Heart right ventricle (tissue), 16 donors: ENCODE measurements at places on chromosomes 13 and 19. TPM values are rescaled to one million over a fixed set of nuclear protein-coding genes. Genes with fewer than 3 reads are reported as not detected.

- DNase-seq = no peak
Observed at GRCh38 chr13:42899266-42899665, 92.8 kb downstream of the EPSTI1 start.

DNA sequence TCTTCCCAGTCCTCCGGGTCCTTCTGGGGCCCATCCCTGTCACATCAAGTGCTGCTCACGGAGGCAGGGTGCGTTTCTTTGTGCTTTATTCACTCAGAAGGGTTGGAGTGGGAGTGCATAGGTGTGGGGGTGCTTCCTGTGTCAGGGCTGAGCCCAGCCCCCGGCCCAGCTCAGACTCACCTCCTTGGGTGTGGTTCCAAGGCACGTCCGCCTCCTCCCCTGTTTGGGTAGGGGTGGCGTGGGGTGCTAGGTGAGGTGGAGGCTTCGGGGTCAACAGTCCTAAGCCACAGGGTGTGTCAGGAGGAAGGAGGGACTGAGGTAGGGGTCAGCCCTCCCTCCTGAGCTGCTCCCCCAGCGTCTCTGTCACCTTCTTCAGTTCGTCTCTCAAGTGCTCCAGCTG, 3.1 kb downstream of the CCER2 start:
- DNase-seq = no peak

- no peak for DNase-seq
Observed at GRCh38 chr13:45538382-45538781, 73.6 kb downstream of the COG3 start.

- DNase-seq = no peak
Observed at GRCh38 chr19:5091684-5092480, 123.0 kb downstream of the KDM4B start.

DNA sequence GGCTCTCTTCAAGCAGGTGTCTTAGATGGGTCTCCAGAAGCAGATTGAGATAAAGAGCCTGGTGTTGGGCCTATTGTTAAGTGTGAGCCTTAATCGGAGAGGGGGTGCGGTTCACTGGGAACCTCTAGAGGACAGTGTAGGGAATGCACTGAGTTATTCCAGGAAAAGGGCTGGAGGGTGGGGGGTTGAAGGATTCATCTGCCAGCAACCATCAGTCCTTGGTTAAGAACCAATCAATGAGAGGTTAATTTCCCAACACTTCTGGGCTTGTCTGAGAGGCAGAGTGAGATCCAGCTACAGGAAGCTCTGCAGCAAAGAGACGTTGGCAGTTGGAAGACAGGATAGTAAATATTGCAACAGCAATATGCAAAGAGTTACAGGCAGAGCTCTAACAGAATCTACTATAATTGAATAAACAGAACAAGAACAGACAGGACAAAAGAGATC, 28.7 kb downstream of the CYP4F2 start:
- no peak for DNase-seq

GRCh38 chr19:58261968-58262921, 16.5 kb upstream of the ZNF8 start:
- no peak for DNase-seq

GRCh38 chr13:113724016-113724758, 34.8 kb upstream of the TMEM255B start:
- DNase-seq = no peak

DNA sequence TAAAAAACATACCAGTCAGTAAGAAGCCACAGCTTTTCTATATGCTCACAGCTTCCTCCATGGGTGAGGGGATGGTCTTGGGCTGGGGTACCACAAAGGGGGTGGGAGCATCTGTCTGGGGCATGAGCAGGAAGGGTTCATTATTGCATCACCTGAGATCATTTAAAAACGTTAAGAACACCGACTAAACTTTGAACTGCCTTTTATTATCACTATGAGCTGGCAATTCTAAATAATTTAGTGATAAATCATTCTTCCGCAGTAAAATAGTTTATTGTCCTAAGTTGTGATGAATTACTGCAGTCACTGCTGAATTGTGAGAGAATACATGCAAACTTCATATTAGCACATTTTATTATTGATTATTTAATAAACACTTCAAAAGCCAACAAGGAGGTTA, 71.6 kb downstream of the KL start:
- no peak for DNase-seq

GRCh38 chr19:485077-485476, 11.2 kb upstream of the MADCAM1 start:
- no peak for DNase-seq

DNA sequence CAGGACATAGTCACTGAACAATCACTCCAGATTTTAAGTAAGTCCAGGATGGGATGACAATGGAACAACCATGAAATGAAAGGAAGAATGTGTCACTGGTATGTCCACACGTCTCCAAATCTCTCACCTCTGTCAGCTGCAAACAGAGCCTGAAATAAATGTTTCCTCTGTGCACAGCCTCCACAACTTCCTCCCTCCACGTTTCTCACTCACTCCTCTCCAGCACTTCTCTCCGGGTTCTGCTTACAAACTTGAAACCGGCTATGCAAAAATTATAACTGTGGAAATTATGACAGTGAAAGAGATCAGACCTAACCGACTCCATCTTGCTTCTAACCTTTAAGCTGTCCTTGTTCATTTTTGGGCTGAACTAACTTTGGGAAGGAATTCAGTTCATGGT, 35.0 kb upstream of the ALOX5AP start:
- DNase-seq = no peak

DNA sequence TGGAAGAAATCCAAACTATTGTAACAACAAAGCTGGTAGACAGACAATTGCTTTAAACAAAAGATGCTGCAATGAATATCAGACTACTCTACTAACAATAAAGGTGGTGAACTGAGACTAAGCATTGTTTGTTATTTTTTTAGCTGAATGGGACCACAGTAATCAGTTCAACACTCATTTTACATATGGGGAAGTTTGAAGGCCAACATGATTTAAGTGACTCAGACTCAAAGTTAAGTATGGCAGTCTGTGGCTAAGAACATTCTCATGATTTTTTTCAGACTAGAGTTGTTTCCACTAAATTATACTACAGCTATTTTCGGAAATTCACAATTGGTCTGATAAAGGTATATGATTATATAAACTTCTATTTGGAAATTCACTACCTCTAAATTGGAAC, 10.4 kb downstream of the EXOSC8 start:
- DNase-seq = no peak

- DNase-seq = peak; percentile 95
Observed at GRCh38 chr19:53520547-53521372, 17.2 kb upstream of the ZNF331 start.

DNA sequence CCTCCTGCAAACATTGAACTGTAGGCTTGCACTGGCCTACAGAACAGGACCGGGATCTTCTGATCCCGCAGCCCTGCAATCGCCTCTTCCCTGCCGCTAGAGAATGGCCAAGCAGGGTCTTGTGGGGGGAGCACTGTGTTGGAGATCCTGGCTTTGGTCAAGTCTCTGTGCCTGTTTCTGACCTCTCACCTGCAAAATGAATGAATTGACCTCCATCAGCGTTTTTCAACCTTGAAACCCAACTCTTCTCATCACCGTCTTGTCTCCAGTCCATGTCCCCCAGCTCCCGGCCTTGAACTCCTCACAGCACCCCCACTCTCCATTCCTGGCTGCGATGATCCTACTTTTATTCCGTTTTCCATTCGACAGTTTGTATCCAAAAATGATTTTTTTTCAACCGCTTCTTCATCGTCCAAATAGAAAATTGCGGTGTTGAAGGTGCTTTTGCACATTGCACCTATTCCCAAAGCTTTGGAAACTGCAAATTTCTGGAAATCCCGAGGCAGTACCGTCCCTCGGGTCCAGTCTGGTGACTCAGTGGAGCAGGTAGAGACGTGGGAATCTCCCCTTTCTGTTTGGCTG, 2.0 kb downstream of the MYO9B start:
- DNase-seq = no peak

GRCh38 chr13:28161370-28161769, 23.0 kb downstream of the PAN3 start:
- no peak for DNase-seq

FAM83E gene
- total RNA-seq = not detected

CA11 gene
- 1.8 TPM for total RNA-seq

ZNF600 gene
- total RNA-seq = 2.4 TPM

ZNF69 gene
- total RNA-seq = 4.8 TPM

CLC gene
- not detected for total RNA-seq

ZNF260 gene
- total RNA-seq = 9.5 TPM

HS6ST3 gene
- 0.49 TPM for total RNA-seq
